ENCODE measurements at places on chromosomes 16 and 17. TPM values are rescaled to one million over a fixed set of nuclear protein-coding genes. Genes with fewer than 3 reads are reported as not detected.

DNA sequence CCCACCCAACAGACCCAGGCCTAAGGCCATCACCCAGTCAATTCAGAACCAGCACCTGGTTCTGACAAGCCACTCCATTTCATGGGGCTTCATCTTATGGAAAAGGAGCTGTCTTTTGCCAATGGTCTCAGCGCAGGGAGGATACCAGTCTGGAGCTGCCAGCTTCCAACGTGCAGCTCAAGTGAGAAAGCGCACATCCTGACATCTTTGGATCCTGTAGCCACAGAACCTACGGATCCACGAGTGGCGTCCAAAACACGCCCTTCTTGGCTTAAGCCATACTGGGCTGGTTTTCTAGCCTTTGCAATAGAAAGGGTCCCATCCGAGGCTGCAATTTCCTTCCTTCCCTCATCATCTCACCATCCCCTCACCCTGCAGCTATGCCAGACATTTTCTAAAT is 101.8 kb downstream of the GAS7 start:
- DNase-seq = no peak

- no peak for DNase-seq
Observed at GRCh38 chr16:35908152-35908551, 2448.7 kb downstream of the TP53TG3F start.

DNA sequence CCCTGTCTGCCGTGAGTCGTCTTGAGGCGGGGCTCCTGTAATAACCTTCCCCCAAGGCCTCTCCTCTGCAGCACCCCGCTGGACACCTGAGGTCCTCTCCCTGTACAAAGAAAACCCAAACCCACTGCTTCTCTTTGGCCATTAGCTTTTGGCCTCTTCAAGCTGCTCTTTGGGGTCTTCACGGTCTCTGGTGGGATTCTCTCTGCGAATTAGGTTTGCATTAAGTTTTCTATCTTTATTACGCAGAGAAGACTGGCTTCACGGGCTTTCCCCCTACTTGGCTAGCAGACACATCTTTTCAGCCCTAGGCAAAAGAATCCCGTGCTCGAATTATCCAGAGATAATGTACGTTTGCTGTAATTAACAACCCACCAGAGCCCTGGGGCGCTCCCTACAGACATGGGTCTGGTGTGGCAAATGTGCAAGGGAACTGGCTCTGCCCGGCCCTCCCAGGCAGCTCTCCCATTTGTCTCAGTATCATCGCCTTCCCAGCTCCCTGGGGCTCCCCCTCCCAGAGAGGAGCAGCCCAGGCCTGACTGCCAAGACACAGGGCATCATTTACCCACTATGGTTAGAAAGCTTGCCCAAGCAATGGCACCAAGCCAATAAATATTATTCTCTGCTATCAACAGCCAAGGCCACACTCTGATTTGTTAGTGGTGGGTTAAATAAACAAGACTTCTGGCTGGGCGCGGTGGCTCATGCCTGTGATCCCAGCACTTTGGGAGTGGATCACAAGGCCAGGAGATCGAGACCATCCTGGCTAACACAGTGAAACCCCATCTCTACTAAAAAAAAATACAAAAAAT is 24.7 kb upstream of the KLHDC4 start:
- DNase-seq = no peak

GRCh38 chr17:49887744-49888360 is 40.0 kb upstream of the TAC4 start:
- DNase-seq = no peak

DDX28 gene
- total RNA-seq = 19.8 TPM

SPDYE4 gene
- total RNA-seq = not detected

Measured in lung microvascular endothelial cell (primary cell).